ENCODE measurements at places on chromosomes 12 and 14. TPM values are rescaled to one million over a fixed set of nuclear protein-coding genes. Genes with fewer than 3 reads are reported as not detected.

DNA sequence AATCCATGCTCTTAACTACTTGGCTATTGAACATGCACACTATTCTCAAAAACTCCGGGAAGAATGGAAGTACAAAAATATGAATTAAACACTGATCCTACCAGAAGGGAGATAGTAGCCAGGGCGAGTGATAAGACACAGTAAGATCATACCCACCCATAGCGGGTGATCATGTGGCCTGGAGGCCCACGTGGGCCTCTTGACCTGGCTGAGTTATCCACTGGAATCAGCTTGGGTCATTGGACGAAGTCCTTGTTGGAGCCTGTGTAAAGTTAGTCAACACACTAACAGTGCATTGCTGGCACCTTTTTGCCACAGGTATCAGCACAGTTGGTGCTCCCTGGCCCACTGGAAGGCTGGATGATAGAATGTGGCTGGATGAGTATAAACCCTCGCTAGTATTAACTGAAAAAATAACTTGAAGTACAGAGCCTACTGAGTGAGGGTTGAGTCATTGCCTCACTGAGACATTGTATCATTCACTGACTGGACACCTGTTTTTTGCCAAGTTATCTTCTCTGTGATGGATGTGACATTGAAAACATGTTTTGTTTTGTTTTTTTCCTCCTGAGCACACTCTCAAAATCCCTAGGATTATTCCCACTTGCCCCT is 149.2 kb upstream of the FUT8 start:
- no peak for DNase-seq

GRCh38 chr12:558580-558979 is 98.8 kb downstream of the B4GALNT3 start:
- no peak for DNase-seq

TAS2R14 gene
- total RNA-seq: 8.5 TPM

EIF2S3B gene
- 1.6 TPM for total RNA-seq

DNA sequence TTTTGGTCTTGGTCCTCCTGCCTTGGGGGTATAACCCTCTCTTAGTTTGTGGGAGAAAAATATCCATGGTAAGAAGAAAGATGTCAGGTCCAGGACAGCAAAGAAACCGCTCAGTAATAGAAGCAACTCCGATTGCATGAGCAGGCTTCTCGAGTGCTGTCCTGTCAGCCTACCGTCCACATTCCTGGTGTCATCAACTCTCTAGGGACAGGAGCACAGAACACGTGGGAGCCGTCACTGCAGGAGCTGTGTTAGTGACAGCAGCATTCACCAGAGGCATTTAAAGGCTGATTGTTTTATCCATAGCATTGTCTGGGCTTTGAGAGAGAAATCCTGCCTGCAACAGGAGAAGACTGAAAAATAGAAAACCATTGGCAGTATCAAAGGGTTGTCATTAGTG is 244.2 kb downstream of the CACNA1C start:
- no peak for DNase-seq

DNA sequence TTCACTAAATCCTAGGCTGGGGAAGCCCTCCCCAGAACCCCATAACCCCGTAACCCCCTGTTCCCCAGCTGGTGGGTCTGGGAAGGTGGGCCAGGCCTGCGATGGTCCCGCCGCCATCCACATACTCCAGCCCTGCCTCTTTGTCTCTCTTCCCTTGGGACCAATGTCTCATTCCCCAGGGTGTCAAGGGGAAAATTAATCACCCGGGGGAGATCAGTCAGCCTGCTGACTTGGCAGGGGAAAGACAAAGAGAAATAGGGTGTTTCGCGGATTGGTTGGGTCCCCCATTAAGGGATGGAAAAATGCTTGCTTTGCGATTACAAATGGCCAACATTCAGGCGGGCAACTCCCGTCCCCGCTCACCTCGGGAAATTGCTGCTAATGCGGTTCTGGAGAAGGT is 60.6 kb upstream of the LHX5 start:
- no peak for DNase-seq

DNA sequence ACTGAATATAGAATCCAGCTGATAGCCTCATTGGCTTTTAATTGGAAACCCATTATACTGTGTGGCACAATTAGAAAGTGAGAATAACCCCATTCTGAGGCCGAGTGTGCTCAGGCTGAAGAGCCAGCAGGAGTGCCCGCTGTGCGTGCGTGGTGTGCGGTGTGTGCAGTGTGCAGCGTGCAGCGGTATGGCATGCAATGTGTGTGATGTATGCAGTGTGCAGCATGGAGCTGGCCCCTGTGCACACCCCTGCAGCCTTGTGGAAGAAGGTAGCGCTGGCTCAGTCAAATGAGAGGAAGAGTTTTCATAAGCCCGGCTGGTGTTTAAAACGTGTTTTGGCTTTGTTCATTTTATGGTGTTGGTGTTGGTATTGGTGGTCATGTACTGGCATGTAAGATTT is 22.9 kb downstream of the CKB start:
- DNase-seq: peak; percentile 12
